ENCODE measurements at places on chromosomes 6 and 20.

DNA sequence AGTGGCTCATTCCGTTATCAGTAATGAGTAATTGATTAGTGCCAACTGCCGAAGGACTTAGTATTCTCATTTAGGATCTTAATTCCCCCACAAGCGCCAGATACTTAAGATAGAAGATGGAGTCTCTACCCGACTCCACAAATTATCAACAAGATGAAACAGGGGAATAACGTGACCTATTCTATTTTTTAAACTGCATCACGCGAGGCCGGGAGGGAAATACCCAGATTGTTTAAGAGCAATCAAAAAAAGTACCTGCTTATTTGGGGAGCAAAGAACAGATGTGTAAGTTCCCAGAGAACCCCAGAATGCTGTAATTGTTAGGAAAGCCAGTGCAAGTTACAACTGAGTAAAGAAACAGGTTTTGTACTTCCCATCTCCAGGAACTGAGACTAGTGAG, 1.1 kb upstream of the MAP3K5 start:
- DNase-seq = no peak

GRCh38 chr20:59046862-59047261, 4.3 kb upstream of the PRELID3B start:
- no peak for DNase-seq

- DNase-seq = no peak
These were observed 61.7 kb downstream of the BFSP1 start for GRCh38 chr20:17469246-17470030.

DNA sequence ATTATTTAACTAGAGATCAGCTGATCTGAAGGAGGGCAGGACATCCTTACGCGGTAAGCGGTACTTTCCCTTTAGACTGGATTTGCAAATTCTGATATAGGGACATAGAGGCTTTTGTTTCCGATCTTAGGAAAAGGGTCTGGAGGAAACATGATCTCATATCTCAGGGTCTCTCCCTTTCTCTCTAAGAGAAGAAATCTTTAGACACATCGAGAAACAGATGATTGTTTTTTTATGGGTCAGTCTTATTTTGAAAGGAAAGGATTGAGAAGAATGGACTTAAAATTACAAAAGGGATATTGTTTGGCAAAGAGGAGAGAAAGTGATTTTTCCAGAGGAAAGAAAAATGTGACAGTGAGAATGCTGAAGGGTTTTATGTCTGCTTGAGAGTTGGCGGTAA, 83.9 kb upstream of the OGFRL1 start:
- no peak for DNase-seq

GRCh38 chr20:8213831-8214587, 81.9 kb downstream of the PLCB1 start:
- no peak for DNase-seq

DNA sequence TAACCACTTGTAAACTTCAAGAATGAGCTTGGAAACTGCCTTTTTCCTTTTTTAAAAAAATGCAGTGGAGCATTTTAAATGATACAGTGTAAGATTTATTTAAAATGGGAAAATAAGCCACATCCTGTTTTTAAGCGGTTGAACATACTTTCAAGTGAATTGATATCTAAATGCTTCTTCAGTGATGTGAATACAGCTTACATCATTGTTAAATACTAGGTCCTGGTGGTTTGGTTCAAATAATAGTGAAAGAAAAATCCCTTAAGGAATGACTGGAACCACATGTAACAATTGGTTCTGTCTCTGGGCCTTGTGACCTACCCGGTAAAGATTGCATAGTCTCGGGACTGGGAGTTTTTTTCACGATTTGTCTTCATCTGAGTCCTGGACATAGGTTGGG, 44.2 kb downstream of the BMP6 start:
- DNase-seq = no peak

DNA sequence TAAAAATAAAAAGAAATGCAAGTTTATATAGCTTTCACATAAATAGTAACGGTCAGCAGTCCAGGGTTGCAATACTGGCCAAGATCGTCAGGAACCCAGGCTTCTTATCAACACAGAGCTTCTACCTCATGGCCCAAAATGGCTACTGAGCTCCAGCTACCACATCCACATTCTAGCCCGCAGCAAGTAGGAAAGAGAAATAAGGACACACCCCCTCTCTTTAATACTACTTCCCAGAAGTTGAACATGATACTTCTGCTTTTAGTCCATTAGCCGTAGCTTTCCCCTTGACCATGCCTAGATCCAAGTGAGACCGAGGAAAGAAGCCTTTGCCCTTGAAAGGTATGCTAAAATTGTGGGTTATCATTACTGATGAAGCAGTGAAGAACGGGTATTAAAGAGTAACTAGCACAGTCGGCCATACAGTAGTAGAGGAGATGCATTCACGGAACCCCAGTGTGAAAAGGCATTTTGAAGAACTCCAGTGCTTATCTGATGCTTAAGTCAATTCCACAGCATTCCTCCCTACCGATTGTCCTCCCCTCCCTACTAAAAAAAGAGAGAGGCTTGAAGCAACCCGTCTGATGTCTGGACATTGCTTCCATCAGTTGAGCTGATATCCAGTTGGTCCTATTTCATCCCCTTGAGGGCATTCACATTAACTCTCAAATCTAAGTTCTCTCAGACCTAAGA, 226.9 kb upstream of the RREB1 start:
- no peak for DNase-seq

DNA sequence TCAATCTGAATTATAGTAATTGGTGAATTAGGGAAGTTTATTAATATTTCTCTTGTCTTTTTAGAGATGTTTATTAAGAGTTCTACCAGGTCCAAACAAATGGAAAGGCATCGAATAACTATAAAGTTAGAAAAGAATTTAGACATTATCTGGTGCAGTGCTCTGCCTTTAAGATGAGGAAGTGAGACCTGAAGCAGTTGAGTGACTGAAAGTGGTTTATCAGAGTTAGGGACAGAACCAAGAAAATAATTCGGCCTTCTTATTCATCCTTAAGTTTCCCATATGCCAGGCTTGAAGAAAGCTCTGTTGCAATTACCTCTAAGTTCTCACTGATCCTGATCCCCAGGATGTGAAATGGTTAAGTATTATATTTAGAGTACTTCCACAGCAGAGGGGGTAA, 94.2 kb upstream of the FLRT3 start:
- no peak for DNase-seq

DNA sequence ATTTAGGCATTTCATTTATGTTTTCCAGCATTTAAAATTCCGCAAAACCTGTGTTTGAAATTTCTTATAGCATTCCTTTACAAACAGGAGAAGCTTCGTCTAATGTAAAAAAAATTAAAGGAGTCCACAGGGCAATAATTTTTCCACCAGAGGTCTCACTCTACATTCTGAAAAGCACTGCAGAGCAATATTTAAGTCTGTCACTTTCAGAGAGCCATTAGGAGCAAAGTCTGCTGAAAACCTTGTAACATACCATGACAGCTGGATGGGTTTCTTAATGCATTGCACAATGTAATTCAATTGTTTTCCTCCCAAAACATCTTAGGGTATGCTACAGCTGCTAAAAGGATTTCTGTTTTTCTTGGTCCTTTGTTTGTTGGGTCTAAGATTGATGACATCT, 18.0 kb downstream of the BAG2 start:
- DNase-seq = no peak

DNA sequence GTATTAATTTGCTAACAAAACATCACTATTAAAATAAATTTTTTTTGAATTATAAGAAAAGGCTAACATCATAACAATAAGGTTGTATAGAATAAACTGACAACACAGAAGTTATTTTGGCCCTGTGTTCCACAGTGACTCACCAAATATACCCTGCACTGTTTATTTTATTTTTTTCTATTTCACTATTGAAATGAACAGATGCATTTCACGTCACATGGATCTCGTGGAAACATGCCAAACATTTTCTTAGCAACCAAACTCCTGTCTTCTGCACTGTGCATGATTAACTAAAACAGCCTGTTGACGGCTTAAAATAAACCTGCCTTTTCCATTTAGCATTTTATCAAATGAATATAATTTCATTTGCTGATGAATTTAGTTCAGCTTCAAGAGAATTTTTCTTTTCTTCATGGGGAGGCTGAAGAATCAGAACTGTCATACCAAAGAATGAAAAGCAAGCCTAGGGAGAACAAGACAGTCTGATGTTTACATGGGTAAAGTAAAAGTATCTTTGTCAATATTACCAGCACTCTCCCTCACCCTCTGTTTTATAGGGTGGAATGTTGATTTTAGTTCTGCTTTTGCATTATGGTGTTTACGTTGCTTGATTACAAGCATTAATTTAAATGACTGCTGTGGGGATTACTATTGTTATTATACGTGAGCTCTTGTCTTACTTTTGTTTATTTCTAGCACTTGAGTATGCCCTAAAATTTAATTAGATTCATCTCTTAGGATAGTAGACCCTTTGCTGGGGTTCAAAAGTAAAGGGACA, 115.3 kb downstream of the LCA5 start:
- DNase-seq = no peak

- DNase-seq = no peak
These were observed 13.0 kb downstream of the PXDC1 start for GRCh38 chr6:3738381-3739131.

DNA sequence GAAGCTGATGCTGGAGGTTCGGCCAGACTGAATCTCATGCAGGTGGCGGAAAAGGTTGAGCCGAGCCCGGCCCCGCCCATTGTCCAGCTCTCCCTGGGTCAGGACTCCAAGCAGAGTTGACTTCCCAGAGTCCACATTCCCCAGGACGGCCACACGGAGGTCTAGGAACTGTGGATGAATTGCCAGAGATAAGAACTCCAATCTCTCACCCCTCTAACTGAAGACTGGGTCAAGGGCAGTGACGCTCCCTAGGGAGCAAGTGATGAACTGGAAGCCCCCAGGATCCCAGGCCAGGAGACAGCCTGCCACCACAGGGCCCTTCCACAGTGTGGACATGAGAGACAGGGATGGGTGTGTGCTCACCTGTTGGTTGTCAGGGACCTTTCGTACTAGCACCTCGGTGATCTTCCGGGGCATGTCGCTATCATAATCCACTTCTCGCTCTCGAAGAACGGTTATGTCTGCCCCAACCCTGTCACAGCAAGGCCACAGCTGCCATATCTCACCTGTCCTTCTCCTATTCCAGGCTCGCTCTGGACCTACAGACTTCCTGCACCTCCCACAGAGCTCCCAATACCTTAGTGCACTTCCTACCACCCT, 3.6 kb downstream of the GTPBP2 start:
- no peak for DNase-seq

DNA sequence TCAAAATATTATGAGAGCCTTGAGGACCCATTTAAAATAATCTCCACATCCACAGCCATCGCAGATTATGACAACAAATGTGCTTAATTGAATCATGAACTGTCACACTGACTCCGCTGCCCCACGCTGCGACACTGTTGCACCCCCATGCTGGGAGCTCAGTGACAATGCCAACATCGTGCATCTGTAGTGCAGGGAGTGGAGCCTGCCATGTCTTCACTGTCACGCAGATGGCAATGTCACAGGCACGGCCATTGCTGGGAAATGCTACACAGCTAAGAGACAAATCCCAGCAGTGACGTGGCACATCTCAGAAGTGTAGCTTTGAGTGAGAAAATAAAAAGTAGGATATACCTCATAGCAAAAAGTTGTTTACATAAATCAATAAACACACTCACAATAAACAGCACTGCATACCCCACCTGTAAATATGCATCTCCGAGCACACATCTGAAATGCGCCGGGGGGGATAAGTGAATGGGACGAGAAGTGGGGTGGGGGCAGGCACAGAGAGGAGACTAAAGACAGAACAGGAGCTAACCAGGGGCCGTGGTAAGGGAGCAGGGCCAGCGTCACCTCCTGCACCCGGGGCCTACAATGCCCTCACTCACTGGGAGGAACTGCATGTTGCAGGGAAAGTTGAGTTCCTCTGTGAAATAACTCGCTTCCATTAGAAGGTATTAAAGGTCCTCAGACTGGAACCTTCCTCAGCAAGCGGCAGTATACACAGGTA, 349.9 kb downstream of the THBS2 start:
- DNase-seq = no peak

GRCh38 chr6:120348926-120349325, 985.4 kb downstream of the TBC1D32 start:
- DNase-seq = no peak

DNA sequence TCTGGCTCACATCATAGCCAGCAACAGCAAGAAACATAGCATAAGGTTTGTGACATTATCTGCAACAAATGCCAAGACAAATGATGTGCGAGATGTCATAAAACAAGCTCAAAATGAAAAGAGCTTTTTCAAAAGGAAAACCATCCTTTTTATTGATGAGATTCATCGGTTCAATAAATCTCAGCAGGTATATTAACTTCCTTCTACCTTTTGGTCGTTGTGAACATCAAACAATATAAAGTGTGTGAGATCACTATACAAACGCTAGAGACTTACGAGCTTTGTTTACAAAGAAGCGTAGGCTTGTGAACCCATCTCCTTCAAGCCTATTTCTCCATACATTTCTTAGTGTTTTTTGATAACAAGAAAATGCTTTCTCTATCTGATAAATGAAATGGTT, 3.5 kb downstream of the WRNIP1 start:
- no peak for DNase-seq

DNA sequence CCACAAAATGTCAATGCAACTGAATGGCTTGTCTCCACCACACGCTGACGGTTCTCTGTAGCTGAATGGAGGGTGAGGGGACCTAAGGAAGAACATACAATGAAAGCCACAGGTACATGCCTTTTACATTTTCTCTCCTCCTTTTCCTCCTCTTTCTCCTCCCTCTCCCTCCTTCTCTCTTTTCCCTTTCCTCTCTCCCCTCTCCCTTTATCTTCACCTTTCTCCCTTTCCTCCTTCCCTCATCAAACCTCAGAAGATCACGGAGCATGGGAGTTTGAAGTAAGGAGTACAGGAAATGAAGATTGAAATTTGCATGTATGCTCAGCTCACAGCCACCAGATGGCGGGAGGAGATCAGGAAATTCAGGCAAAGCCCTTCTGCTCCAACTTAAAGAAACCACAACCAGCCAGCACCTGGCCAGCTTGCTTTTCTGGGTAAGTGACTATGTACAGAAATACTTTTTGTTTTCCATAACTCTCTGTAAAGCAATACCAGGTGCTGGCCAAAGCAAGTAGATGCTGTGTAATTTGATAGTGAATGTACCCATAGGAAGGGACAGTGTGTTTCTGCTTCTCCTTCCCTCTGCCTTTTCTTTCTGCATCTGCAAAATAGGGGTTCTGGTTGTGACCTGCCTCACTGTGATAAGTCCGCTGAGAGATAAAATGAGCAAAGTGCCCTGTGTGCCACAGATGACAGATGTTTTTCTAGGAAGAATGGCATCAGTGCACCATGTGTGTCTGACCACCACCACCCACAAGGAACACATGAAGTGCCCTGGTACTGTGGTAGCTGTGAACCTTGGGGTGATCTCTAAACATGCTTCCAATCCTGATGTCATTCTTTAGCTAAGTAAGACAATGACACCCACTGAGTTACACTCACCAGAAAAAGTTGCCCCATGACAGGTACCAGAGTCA, 18.6 kb upstream of the FOXO3 start:
- peak; percentile 44 for DNase-seq

DNA sequence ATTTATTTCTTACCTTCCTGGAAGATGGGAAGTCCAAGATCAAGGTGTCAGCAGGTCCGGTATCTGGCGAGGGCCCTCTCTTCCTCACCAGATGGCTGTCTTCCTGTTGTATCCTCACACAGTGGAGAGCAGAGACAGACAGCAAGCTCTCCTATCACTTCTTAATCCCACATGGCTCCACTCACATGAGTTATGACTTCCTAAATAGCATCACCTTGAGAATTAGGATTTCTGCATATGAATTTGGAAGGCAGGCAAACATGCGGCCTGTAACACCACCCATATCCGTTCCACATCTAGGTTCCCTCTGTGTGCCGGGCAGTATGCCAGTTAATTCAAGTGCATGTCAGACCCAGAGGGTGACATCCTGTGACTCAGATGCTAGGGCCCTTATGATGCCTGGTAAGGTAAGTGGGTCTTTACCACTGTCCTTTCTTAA, 2.1 kb downstream of the RAET1E start:
- DNase-seq = no peak

All from stimulated activated CD4-positive, alpha-beta T cell treated with anti-CD3 and anti-CD28 coated beads, TNF-alpha, amount 100 ng/mL, for 1 hour (primary cell).